NCI-H1417 treated with DMSO at 0.1 percent for 48 hours (cell line): ENCODE measurements at places on chromosomes 16 and 17.

- DNase-seq: no peak
Measured at GRCh38 chr17:49676276-49676868, 1.5 kb downstream of the SPOP start.

- DNase-seq: no peak
Measured at GRCh38 chr16:72884037-72884436, 163.9 kb downstream of the ZFHX3 start.

DNA sequence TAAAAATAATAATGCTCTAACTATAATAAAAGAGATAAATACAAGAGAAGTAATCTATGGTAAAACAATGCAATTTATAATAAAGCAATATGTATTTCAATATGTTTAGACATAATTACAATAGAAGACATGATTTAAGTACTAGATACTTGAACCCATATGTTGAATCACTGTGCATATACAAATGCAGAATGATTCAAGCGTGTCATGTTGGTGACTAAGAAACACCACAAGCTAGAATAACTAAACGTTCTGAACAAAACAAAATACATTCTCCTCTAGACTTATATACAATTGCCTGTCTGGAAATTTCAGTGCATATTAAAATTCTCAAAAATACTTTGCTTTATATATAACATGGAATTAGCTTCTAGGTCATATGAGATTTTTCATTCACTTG is 11.2 kb downstream of the TADA2A start:
- DNase-seq: no peak

- no peak for DNase-seq
Measured at GRCh38 chr16:82700541-82701235, 73.9 kb downstream of the CDH13 start.

DNA sequence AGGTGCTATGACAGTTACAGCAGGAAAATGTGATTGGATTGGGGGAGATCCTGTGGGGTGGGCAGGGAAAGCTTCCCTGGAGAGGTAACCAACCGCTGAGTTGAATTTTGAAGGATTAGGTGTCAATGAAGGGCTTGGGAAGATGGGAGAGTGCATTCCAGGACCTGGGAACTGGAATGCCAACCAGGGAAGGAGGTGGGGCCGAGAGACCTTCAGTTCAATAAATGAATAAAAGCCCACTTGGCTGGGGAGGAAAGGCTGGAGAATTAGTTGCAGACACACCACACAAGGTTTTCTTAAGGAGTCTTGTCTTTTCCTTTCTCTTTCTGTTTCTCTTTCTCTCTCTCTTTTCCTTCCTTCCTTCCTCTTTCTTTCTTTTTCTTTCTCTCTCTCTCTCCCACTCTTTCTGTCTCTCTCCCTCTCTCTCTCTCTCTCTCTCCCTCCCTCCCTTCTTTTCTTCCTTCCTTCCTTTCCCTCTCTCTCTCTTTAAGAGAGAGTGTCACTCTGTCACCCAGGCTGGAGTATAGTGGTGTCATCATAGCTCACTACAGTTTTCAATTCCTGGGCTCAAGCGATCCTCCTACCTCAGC is 3.3 kb downstream of the USP43 start:
- no peak for DNase-seq

- DNase-seq: no peak
Measured at GRCh38 chr17:74210191-74211140, 2.9 kb upstream of the TTYH2 start.

DNA sequence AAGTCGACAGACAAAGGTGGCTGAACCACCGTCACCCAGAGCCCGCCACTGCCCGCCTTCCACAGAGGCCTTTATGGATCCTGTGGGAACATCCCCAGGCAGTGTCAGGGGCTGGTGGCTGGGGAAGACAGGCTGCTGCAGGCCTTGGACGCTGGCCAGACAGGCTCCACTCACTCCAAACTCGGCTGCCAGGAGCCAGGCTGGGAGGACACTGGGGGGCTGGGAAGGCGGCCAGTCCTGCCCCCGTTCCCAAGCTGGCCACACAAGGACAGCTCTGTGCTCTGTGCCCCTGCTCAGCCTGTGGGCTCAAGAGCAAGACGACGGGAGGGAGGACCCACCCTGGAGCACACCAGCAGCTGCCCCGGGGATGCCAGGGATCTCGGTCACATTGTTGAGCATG is 7.6 kb upstream of the LCAT start:
- no peak for DNase-seq

- DNase-seq: no peak
Measured at GRCh38 chr16:70597135-70597835, 49.1 kb upstream of the IL34 start.

- DNase-seq: no peak
Measured at GRCh38 chr17:21513012-21513570, 136.9 kb downstream of the KCNJ12 start.

GRCh38 chr17:80861892-80862291 is 129.7 kb upstream of the CHMP6 start:
- DNase-seq: peak; percentile 77

DNA sequence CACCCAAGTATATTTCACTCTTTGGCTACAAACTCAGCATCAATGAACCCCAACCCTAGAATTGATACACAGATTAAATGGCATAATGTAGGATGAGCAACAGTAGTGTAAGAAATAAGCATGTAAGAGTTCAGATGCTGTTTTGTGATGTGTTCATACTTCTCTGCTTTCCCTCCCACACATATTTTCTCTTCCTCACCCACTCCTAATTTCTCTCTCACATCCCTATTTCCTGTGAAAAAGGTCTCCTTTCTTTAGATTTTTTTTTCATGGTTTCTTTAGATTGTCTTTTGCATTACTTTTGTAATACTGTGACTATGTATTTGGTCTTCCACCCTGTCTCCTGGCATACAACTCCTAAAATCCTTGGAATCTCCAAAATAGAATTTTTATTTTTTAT is 21.7 kb downstream of the CREBBP start:
- DNase-seq: no peak

DNA sequence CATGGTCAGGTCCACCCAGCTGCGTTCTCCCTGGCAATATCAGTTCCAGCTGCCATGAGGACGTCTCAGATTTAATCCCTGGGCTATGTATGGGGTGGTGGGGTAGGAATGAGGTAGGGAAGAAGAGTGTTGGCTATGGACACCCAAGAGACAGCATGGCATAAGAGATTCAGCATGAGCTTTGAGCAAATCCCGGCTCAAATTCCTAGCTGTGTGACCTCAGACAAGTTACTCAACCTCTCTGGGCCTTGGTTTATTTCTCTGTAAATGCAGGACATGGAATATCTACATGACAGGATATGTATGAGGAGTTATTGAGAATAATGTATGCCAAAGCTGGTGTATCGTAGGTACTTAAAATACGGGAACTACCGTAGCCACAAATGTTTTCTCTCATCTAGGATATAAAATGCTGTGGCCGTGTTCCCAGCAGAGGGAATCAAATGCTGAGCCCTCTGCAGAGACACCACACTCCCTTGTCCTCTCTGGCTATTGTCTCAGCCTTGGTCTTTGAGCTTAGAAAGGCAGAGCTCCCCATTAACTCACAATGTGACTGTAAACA is 17.8 kb upstream of the LHX1 start:
- no peak for DNase-seq

DNA sequence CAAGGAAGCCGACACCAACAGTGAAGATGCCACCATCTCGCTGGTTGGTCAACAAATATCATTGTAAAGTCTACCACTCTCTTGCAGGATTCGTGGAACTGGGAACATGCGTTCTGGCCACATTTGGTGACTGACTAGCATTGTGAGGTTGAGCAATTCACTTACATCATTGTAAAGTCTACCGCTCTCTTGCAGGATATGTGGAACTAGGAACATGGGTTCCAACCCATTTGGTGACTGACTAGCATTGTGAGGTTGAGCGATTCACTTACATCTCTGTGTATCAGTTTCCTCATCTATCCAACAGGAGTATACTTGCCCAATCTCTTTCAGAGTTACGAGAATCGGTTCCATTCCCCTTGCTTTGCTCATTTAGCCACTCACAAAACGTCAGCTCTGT is 42.6 kb upstream of the RPH3AL start:
- no peak for DNase-seq

- no peak for DNase-seq
Measured at GRCh38 chr16:28139530-28139929, 72.2 kb downstream of the XPO6 start.

DNA sequence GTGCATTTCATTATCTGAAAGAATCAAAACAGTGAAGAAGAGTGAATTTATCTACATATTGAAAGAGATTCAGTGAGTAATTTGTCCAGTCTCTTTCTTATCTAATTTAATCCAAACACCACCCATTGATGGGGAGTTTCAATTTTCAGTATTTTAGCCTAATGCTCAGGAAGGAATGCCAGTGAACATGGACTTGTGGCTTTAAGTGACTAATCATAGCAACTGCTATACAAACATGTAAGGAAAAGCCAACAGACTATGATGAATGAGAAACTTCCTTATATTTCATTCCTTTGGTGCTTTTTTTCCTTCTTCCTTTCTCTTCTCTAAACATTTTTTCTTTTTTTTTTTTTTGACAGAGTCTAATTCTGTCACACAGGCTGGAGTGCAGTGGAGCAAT is 885.8 kb downstream of the KCNJ2 start:
- DNase-seq: no peak

GRCh38 chr17:30921544-30922196 is at the start of gene ADAP2:
Gene ADAP2, plus strand, starts transcription at chr17:30921945. Its CDS starts 70 bp downstream, at chr17:30922015.
- DNase-seq: no peak

DNA sequence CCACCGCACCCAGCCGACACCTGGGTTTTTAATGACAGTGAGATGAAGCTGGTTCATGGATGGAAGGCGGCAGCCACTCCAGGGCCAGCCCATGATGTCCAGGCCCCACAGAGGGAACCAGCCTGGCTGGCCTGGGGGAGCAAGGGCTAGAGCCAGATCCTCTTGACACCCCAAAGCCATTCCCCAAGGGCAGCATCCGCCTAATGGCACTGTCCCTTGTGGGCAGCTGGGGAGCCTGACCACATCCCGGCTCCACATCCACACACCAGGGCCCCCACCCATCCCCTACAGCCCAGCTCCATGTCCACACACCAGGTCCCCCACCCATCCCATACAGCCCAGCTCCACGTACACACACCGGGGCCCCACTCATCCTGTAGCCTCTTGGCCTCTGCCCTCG is 53.3 kb upstream of the ACSF3 start:
- DNase-seq: no peak

DNA sequence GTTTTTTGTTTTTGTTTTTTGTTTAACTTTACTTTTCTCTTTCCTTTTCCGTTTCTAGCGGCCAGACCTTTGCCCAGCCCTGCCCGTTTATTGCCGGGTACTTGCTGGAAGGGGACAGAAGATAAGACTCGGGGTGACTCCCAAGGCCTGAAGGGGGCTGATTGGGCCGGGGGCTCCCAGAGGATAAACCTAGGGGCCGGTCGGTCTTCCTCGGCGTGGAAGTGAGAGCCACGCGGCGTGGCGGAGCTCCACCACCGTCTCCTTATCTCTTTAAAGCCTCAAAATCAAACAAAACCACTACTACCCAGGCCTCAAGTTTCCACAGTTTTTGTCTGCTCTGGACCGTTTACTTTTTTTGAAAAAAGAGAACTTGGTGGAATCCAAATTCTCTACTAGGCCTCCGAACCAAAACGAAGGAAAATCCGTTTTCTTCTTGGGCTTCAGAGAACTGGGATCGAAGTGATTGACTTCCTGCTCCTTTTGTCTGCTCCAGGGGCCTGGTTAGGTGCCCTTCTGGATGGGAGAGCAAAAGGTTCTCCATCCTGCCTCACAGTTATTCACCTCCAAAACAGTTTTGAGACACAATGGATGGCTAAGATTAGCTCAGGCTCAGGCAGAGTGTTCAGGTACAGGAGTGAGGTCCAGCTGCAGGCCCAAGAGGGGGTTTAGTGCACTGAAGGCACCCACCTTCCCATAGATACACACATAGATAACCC is 8.5 kb upstream of the HOXB9 start:
- no peak for DNase-seq

DNA sequence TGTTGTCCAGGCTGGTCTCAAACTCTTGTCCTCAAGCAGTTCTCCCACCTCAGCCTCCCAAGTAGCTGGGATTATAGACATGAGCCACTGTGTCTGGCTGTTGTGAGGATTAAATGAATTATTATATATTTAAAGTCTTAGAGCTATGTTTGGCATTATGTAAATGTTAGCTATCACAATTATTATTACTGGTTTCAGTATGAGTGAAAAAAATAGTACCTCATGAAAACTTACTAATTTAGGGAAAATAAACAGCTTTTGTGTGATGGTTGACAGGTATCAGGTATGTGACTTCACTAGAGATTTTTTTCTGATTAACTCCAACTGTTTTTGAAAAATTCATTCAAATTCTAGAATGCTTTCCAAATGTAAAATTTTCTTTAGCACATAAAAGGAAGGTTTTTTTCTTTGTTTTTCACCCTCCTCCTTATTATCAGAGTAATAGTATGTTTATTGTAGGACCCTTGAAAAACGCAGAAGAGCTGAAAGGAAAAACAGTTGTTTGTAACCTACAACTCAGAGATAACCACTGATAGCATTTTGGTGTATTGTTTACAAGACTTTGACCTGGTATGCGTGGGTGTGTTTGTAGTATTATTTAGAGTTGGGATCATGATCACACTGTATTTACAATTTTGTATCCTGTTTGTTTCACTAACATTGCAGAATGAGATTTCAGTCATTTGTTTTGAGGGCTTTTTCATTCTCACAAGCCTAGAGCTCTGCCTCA is 13.2 kb downstream of the NLK start:
- DNase-seq: no peak

DNA sequence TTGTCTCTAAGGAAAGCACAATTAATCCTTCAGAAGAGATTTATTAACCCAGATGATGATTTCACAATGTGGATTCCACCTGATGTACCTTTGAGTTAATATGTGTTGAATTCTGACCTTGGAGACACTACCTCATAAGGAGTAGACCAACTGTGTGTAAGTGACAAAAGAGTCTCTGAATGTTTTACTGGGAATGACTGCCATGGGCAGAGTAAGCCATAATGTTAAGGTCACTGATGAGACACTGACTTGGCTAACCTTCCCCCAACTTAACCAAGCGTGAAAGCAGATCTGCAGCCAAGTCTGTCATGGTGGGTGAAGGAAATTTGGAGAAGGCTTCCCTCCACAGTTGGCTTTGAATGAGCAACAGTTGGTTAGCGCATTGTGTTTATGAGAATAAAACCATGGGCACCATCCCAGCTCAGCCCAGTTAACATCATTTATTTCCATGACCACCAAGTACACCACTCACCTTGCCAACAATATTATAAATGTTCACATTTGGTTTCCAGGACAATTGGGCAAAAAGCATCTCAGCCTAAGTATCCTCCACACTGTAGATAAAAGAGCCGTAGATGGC is 618.5 kb downstream of the KCNJ2 start:
- no peak for DNase-seq

DNA sequence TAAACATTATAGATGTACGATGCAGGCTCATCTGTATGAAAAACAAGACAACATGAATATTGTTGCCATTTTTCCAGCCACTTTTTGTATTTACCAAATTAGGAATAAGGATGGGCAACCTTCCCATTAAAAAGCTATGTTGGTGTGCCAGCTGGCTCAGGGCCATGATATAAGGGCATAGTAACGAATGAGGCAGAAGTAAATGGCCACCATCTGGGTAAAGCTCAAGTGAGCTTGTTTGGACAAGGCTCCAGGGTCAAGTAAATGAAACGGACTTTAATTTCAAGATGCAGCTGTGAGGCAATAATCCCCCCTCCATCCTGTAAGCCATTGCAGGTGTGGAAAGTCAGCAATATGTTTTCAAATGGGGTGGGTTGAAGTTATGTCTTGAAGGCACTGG is 930.9 kb upstream of the CDH8 start:
- no peak for DNase-seq
